ENCODE measurements at places on chromosomes 3 and 15. TPM values are rescaled to one million over a fixed set of nuclear protein-coding genes. Genes with fewer than 3 reads are reported as not detected.
A peak's percentile ranks its signal among the peaks of the same experiment; 100 is the strongest.

The TPRG1 gene
- total RNA-seq, result 3.5 TPM

The FSIP1 gene
- total RNA-seq, result 7.0 TPM

DNA sequence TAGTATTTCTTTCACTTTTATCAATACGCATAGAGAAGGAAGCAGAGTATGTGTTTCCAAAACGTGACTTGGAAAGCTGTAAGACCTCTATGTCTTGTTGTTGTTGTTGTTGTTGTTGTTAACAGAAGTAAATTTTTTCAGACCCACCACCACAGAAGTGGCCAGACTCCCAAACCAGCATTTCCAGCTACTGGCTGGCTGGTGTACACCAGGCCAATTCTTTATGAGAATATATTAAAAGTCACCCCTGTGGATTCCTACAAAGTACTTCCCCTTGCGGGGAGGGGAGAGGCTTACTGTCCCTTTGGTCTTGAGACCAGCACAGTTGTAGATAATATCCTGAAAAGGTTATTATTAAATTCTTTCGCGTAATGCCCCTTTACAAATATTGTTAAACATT is 1.6 kb upstream of the FOXP1 start:
- H3K4me3 ChIP-seq, result peak overlapping the region; percentile 62
- DNase-seq, result no peak
- peaks cover 9% of the 10 kb centered on the region for H3K4me1 ChIP-seq
- no peaks in the 10 kb centered on the region for H3K36me3 ChIP-seq

GRCh38 chr3:143092191-143092590 is 27.4 kb upstream of the CHST2 start:
- no peak for DNase-seq
- no peaks in the 10 kb centered on the region for H3K27me3 ChIP-seq
- no peaks in the 10 kb centered on the region for H3K36me3 ChIP-seq
- no peak overlapping the region for H3K27ac ChIP-seq
- no peak overlapping the region for H3K4me3 ChIP-seq

DNA sequence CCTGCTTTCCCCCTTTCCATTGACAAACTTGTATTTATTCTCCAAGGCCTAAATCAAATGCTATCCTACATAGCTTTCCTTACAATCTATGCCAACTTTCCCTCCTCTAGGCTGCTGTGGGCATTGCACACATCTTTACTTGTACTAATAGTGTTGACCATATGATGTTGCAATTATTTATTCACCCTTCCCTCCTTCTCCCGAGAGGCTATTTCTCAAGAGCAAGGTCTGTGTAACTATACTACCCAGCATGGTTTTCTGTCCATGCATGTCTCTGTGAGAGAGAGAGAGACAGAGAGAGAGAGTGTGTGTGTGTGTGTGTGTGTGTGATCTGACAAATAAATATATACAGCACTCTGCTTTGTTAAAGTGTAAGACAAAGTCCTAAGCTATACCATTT is 63.8 kb downstream of the GTPBP8 start:
- no peaks in the 10 kb centered on the region for H3K36me3 ChIP-seq
- no peak overlapping the region for H3K27ac ChIP-seq
- H3K4me1 ChIP-seq, result peaks cover 17% of the 10 kb centered on the region
- no peak for DNase-seq
- H3K27me3 ChIP-seq, result no peaks in the 10 kb centered on the region
- no peak overlapping the region for H3K4me3 ChIP-seq

- no peaks in the 10 kb centered on the region for H3K4me1 ChIP-seq
- H3K27ac ChIP-seq, result no peak overlapping the region
Measured at GRCh38 chr15:69623392-69624154, 171.0 kb downstream of the RPLP1 start.
